Daoy (cell line): ENCODE measurements at places on chromosomes 6 and 20. TPM values are rescaled to one million over a fixed set of nuclear protein-coding genes. Genes with fewer than 3 reads are reported as not detected.
A peak's percentile ranks its signal among the peaks of the same experiment; 100 is the strongest.

DNA sequence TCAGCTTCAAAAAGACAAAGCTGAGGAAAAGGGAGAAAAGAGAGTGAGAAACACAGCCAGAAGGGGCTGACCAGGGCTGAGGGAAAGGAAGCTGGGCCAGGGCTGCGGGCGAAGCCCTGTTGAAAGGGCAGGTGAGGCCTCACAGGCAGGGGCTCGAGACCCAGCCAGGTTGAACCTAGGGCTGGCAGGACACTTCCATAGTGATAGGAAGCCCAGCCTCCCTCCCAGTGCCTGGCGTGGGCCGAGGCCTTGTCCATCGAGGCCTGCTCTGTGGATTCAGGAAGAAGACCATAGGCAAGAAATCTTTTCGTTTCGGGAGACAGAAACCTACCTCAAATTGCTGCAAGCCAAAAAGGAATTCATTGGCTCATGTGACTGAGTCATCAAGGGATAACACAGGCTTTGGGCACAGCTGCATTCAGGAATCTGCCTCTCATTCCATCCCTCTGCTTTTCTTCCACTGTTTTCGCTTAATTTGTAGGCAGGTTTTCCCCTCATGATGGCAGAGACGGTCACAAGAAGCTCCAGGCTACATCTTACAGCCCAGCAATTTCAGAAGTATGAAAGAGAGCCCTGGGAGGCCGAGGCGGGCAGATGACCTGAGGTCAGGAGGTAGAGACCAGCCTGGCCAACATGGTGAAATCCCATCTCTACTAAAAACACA lies 311.1 kb upstream of the SULF2 start:
- DNase-seq = no peak

DNA sequence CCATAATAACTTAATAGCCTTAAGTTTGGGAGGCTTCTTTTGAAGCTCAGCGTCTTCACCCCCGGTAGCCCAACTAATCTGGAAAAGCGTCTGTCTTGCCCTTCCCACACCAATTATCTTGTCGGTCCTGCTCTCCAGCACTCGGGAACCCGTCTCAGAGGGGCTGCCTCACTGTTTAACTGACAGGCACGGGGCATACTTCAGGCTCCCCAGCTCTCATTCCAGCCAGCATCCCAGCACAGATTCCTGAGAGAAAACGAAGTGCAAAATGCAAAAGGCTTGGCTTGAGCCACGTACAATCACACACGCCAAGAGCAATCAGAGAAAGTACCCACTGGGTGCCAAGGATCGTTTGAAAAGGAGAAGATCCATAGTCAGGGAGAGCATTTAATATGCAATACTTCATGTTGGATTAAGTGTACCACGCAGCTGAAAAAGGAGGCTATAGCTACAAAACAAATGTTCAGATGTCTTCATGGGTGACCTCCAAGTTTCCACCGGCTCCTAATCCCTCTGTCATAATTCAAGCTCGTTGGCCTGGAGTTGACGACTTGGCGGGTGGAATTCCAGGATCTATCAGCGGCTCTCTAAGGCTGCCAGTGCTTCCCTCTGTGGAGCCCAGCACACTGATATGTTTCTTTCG lies 53.7 kb upstream of the STX16 start:
- no peak for DNase-seq

DNA sequence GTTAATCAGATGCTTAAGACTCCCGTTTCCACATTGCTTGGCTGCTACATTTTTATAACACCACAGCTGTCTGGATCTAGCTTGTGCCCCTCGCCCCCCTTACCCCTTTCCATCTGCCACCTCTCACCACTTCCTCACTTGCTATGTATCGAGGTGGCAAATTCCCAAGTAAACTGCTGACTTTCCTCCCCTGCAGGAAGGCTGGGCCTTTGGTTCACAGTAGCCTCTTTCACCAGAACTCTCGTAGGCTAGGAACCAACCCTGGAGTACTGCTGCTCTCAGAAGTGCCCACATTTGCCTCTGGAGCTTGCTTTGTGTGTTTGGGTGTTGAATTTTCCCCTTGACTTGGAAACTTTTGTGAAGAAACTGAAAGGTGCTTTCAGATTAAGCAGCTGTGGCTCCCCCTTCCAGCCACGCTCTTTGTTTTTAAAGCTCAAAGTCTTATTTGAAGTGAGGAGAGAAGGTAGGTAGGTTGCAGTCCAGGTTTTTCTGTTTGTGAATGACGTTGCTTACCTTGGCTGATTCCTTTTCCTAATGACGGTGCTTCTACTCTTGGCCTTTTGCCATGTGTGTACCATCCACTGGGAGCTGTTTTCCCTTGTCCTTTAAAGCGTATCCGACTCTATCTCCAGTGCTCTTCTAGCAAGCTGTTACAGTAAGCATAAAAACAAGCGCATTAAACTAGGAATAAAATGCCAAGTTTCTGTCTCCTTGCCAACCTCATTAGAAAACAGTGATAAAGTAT lies 90.4 kb downstream of the CARMIL1 start:
- DNase-seq = peak; percentile 17

GRCh38 chr6:28953585-28954258 lies 29.9 kb upstream of the TRIM27 start:
- peak; percentile 33 for DNase-seq

GRCh38 chr20:48431653-48432493 lies 395.9 kb downstream of the PREX1 start:
- no peak for DNase-seq

- no peak for DNase-seq
Measured at GRCh38 chr6:142913036-142913510, 31.9 kb downstream of the HIVEP2 start.

Gene FBXO30
- total RNA-seq = 6.6 and 7.3 TPM in 2 replicates

Gene RAET1E
- 1.4 and 4.1 TPM in 2 replicates for total RNA-seq

Gene CAPN11
- not detected in 2 replicates for total RNA-seq

Gene RNF39
- 0.57 TPM in 1 of 2 replicates, not detected in the other for total RNA-seq
